ENCODE measurements at places on chromosomes 11 and 22. TPM values are rescaled to one million over a fixed set of nuclear protein-coding genes. Genes with fewer than 3 reads are reported as not detected.

The TEX54 gene
- total RNA-seq, result not detected

The APOA5 gene
- 20.3 TPM for total RNA-seq

The ACR gene
- not detected for total RNA-seq

The MYOD1 gene
- not detected for total RNA-seq

The CTTN gene
- 207 TPM for total RNA-seq

The CD3D gene
- total RNA-seq, result 0.92 TPM

The MYBPC3 gene
- total RNA-seq, result 0.68 TPM

The CCDC81 gene
- 0.33 TPM for total RNA-seq

The PDGFD gene
- total RNA-seq, result 29.6 TPM

The INS gene
- not detected for total RNA-seq

The POU2AF3 gene
- total RNA-seq, result 2.5 TPM

The SCN3B gene
- 1.6 TPM for total RNA-seq

The HTR3B gene
- 0.77 TPM for total RNA-seq

The CHADL gene
- 1.00 TPM for total RNA-seq

The KRTAP5-9 gene
- total RNA-seq, result not detected

The KRTAP5-5 gene
- total RNA-seq, result not detected
